ENCODE measurements at places on chromosomes 13 and 19.

DNA sequence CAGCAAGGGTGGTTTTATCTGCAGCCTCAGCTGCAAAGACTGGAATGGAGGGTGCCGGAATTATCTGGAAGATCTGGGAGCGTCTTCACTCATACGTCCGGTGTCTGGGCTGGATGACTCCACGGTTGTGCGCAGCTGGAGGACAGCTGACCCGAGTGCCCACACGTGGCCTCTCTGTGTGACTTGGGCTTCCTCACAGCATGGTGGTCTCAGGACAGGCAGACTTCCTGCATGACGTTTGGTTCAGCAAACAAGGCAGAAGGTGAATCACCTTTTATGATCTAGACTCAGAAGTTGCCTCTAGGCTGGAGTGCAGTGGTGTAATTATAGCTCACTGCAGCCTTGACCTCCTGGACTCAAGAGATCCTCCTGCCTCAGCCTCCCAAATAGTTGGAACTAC is 33.2 kb downstream of the CACNG6 start:
- no peak for DNase-seq

GRCh38 chr19:5024282-5024681 is 55.4 kb downstream of the KDM4B start:
- DNase-seq: no peak

DNA sequence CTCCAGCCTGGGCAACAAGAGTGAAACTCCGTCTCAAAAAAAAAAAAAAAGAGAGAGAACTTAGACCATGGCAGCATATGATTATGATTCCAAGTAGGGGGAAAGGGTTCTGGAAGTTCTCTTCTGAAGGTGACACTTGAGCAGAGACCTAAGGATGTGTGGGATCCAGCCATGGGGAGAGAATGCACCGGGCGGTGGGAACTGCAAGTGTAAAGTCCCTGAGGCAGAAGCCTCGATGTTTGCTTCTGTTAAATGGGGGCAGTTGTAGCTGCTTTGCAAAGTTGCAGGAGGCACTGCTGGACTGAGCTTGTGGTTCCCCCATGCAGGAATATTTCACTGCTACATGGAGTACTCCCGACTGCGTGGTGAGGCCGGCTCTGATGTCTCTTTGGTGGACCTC is 9.1 kb downstream of the SLC44A2 start:
- no peak for DNase-seq

GRCh38 chr13:79096099-79096498 is 310.0 kb downstream of the RBM26 start:
- no peak for DNase-seq

- no peak for DNase-seq
Measured at GRCh38 chr13:84380866-84381265, 498.6 kb upstream of the SLITRK1 start.

GRCh38 chr13:73110814-73111213 is 52.0 kb downstream of the KLF5 start:
- DNase-seq: no peak

DNA sequence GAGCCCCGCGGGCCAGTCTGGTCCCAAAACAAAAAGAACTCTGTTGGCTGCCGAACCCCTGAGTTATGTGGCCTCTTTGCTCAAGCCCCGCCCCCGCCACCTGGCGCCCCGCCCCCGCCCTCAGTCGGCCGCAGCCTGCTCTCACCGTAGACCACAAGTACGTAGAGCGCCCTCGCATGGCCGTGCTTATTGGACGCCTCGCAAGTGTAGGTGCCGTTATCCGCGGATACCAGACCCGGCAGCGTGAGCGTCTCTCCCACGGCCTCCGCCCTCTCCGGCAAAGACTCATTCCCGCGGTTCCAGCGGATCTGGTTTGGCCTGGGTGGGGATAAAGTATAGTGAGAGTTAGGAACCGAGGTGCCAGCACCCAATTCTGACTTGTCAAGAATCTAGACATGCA is 5.5 kb upstream of the ZNF428 start:
- peak; percentile 87 for DNase-seq

- no peak for DNase-seq
Measured at GRCh38 chr13:28889086-28889732, 69.1 kb downstream of the MTUS2 start.

GRCh38 chr13:33925563-33925962 is 107.6 kb downstream of the RFC3 start:
- DNase-seq: no peak

DNA sequence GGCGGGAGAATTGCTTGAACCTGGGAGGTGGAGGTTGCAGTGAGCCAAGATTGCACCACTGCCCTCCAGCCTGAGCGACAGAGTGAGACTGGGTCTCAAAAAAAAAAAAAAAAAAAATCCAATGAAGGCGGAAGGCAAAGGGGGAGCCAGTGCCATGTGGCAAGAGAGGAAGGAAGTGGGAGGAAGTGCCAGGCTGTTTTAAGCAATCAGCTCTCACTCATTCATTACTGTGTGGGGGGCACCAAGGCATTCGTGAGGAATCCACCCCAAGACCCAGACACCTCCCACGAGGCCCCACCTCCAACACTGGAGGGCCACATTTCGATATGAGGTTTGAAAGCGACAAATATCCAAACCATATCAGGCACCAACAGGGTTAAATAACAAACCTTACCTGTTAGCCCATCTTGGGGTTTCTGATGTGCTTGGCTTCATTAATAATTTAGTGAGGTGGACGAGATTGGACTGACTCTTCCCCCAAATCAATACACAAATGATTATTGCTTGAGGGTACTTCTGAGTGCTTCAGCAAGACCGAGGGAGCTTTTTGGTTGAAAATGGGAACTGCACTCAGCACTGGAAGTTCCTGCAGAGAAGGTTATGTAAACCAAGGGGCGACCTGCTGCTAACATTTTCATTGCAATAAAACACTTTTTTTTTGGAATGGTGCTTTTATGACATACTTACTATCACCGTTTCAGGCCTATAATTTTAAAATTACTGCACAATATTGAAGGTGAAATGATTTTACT is 7.5 kb upstream of the LRP3 start:
- DNase-seq: no peak

- DNase-seq: peak; percentile 77
Measured at GRCh38 chr19:9934132-9934950, 2.0 kb downstream of the OLFM2 start.

DNA sequence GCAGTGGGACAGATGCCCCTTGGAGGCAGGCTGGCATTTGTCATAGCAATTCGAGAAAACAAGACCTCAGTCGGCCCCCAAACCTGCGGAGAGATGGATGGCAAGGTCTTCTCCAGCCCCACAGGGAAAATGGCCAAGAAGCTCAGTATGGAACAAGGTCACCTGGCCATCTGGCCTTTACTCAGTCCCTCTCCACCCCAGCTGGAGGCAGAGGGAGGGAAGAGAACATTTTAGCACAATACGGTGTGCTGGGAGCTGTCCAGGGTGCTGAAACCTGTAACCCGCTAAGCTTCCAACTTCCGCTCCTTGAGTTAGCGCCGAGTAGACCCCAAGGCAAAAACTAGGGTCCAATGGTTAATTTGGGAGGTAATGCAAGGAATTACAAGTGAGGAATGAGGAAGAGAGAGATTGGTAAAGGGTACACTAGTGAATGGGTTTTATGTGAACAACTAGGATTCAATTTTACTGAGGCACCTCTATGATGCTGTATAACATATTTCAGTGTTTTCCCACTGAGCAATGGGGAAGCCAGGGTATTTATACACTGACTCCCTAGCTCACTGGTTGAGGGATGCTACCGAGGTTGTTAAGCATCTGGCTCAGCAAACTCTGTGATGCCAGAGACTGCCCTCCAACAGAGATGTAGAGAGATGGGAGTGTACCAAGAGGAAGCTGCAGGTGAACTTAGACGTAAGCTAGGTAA is 64.3 kb downstream of the CACNA1A start:
- peak; percentile 3 for DNase-seq

- no peak for DNase-seq
Measured at GRCh38 chr19:12703046-12703445, 6.6 kb upstream of the FBXW9 start.

DNA sequence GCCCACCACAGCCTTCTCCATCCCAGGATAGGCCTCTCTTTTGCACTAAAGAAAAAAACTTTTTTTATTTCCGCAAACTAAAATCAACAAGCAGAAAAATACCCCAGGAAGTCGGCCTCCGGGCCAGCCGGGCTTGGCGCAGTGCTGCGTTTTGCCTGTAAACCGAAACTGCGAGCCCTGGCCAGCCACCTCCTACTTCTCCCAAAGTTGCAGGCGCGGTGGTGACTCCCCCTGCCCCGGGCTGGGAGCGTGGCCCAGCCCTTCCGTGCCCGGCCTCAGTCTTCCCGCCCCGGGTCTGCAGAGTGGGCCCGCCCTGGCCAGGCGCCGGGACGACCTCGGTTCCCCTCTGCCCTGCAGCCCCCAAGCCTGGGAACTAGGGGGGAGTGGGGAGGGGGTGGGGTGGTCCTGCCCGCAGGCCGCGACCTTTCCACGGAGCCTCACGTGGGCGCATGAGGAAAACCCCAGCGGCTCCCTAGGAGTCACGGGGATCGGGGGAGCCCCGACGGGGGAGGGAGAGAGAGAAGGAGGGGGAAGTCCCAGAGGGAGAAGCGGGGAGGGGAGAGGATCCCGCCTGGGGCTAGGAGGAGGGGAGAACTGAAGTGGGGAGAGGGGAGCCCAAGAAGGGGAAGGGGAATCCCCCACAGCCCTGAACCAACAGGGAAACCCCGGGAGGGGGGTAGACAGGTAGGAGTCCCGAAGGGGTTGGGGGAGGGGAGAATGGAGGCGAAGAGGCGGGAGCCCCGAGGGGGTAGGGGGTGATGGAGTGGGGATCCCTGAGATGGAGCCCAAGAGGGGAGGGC is 3.0 kb downstream of the GADD45B start:
- DNase-seq: peak; percentile 64

DNA sequence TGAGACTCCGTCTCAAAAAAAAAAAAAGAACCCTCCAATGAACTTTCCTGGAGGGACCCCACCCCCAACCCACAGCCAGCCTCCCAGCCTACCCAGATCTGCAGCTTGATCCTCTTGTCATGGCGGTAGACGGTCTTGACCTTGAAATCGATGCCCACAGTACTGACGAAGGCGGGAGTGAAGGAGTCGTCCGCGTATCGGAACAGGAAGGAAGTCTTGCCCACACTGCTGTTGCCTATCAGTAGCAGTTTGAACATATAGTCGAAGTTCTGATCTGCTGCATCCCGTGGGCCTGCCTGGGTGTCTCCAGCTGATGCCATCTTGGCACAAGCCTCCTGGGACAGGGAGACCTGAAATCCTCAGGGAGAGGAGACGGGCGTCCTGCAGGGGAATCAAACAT is 2.4 kb downstream of the RAB3D start:
- no peak for DNase-seq

DNA sequence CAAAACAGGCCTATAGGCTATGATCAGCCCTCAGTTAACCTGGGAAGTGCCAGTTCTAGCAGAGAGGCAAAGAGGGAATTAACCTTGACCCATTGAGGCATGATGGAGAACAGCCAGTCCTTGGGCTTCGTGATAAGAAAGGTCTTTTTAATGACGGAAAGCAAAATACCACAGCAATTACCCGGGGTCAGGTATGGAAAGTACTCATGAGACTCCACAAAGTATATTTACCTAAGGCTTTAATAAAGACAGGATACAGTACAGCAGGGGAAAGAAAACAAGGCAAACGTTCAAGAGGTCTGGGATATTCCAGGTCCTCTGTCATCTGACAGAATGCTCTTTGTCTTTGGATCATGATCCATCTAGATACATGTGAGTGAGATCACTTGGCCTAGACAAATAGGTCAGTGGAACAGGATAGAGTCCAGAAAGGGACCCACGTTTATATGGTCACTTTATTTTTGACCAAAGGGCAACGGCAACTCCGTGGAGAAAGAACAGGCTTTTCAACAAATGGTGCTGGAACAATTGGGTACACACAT is 52.2 kb downstream of the WDFY2 start:
- DNase-seq: no peak

- no peak for DNase-seq
Measured at GRCh38 chr13:84607261-84608013, 725.2 kb upstream of the SLITRK1 start.

DNA sequence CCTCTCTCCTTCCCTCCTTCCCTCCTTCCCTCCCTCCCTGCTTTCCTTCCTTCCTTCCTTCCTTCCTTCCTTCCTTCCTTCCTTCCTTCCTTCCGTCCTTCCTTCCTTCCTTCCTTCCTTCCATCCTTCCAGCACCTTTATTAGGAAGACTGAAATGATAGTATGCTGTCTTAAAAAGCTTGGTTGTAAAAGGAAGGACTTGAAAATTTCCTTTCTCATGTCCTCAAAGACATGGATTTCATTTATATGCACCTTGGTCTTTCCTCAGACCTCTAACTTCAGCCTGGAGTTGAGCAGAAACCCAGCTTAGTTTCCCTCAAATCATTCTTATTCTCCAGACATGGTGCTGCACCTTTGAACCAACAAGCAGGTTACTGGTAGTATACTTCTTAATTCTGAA is 141.7 kb downstream of the GPC6 start:
- DNase-seq: no peak

GRCh38 chr13:100646030-100646673 is 28.4 kb downstream of the TMTC4 start:
- DNase-seq: no peak

GRCh38 chr19:17260842-17261325 is 3.7 kb downstream of the USHBP1 start:
- peak; percentile 88 for DNase-seq

- DNase-seq: no peak
Measured at GRCh38 chr19:3512562-3513228, 6.6 kb downstream of the FZR1 start.

- DNase-seq: no peak
Measured at GRCh38 chr13:21043898-21044297, 17.5 kb downstream of the LATS2 start.

DNA sequence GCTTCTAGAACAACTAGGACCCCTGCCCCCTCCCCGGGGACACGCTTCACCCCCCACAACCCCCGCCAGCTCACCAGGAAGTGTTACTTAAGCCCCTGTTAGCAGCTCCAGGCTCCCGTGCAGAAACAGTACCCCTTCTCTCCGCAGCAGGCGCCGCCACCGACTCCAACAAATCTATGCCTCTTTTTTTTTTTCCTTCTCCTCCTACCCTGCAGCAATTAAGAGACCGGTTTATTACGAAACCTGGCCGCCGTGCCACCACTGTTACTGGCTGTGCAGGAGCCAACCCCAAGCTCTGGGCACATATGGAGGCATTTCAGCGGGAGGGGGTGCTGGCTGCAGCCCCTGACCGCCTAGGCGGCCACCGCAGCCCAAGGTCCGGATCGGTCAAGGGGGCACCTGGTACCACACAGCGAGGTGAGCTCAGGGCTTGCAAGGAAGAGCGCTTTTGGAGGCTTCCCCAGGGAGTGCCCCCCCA is 2.4 kb downstream of the GADD45B start:
- peak; percentile 42 for DNase-seq

GRCh38 chr13:41925014-41925413 is 35.9 kb downstream of the VWA8 start:
- DNase-seq: no peak

- no peak for DNase-seq
Measured at GRCh38 chr13:109700176-109700575, 86.2 kb downstream of the IRS2 start.

GRCh38 chr13:27541386-27541785 is 78.9 kb downstream of the LNX2 start:
- no peak for DNase-seq

DNA sequence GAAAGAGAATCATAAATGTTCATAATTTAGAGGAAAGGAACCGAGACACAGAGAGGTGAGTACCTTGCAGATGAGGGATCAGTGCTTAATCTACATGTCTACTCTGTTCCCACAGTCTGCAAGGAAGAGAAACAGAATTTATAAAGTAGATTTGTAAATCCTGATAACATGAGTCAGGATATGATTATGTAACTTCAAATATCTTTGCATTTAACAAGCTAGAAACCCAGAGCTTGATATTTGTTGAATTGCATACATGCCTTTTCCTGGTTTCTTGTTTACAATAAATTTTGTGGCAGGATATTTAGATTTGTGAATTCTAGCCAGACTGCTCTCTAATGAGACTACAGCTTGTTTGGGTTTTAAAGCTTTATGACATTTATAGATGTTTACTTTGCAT is 219.2 kb downstream of the ENOX1 start:
- no peak for DNase-seq

Measured in activated CD4-positive, alpha-beta T cell treated with anti-CD3 and anti-CD28 coated beads, Interleukin-2, amount 50 U/mL, for 4 hours (primary cell).